A549 treated with dexamethasone at 1 μM for 4 hours (cell line): ENCODE measurements at places on chromosomes 5 and 9. TPM values are rescaled to one million over a fixed set of nuclear protein-coding genes. Genes with fewer than 3 reads are reported as not detected.

C5orf63 gene
- 3.0 to 5.9 TPM (median 3.7 TPM) in 5 replicates for total RNA-seq

TJP2 gene
- total RNA-seq: 3.5 to 6.1 TPM (median 3.9 TPM) in 5 replicates

CYLC2 gene
- not detected in 5 replicates for total RNA-seq

GLIPR2 gene
- 7.5 to 9.9 TPM (median 8.9 TPM) in 5 replicates for total RNA-seq

ZFP37 gene
- 1.4 to 2.0 TPM (median 1.7 TPM) in 5 replicates for total RNA-seq

PCDHGA11 gene
- 0.02 to 0.03 TPM in 2 of 5 replicates, not detected in the others for total RNA-seq

SLC25A48 gene
- total RNA-seq: 0.16 to 0.41 TPM (median 0.29 TPM) in 5 replicates

CTXN3 gene
- total RNA-seq: not detected in 5 replicates

MYOZ3 gene
- total RNA-seq: 0.02 to 0.18 TPM (median 0.09 TPM) in 4 of 5 replicates, not detected in the other

SPATA31E1 gene
- 0.02 TPM in 1 of 5 replicates, not detected in the others for total RNA-seq
